ENCODE measurements at places on chromosomes 5 and 9.

DNA sequence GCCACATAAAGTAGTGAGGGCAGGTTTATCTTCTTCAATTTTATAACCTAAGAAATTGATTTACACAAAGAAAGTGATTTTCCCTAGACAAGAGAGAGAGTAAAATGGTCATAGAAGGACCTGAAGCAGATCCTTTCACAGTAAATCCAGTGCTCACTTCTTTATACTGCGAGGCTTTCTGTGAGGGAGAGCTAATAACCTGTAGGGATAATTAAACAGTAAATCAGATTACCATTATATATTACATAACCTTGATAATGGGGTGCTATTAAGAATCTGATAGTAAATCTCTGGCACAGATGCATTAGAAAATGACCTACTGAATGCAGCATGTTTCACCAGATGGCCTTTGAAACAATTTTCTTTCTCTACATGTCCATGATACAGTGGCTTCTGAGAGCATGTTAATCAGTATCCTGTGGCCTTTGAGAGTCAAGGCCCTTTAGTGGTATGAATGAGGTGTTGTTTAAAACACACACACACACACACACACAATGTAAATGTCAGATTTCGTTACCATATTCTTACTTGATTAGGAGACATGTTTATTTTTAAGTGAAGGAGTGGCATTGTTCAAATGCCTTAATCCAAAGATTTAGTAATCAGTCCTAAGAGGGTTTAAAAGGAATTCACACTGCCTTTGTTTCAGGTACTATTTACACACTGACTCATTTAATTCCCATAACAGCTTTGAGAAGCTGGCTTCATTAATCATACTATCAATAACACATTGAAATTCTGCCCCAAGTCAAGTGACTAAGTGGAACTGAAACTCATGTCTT, 124.7 kb downstream of the ALDH1A1 start:
- no peak for DNase-seq

DNA sequence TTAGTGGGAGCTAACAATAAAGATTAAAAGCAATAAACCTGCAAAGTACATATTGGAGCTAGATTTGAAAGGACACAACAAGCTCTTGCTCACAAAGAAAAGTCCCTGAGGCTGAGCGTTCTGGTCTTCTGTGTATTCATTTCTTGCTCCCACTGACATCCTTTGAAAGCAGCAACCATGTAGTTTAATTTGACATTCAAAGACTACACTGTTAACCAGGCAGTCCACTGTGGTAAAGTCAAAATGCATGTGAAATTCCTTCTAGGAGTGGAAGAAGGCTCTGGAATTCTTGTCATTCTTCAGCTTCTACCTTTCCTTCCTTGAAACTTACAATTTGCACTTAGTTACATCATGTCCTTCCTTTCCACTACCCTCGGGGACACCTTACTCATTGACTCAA, 480.7 kb downstream of the CSNK1G3 start:
- DNase-seq: no peak

GRCh38 chr5:124764585-124764984, 18.1 kb upstream of the ZNF608 start:
- no peak for DNase-seq

DNA sequence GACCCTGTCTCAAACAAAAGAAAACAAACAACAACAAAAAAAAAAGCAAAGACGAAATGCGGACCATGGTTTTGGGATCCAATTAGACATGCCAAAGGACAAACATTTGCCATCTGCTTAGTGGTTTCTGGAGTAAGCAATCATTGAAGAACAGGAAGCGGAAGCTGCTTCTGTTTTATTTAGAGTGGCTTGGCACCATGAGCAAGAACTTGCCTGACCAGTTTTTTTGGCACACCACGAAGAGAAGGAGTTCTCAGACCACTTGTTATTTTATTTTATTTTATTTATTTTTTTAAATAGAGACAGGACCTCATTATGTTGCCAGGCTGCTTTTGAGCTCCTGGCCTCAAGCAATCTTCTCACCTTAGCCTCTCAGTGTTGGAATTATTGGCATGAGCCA, 17.0 kb downstream of the BTF3 start:
- DNase-seq: no peak

DNA sequence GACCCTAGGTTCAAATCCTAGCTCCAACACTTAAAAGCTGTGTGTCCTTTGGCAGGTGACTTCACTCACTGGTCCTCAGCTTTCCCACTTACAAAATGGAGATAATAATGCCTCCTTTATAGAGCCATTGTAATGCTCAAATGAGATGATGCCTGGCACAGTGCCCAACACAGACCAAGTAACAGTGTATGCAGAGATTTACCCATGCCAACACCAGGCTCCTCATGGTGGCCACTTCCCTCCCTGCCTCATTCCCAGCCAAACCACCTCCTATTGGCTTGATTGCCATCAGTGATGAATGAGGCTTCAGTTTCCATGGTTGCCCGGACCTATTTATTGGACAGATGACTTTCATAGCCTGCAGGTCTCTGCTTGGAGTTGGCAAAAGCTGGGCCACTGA, 469.4 kb downstream of the CDK5RAP2 start:
- DNase-seq: no peak

- DNase-seq: no peak
Measured at GRCh38 chr9:93304574-93305496, 120.9 kb downstream of the WNK2 start.

GRCh38 chr5:107153283-107153682, 517.5 kb downstream of the EFNA5 start:
- no peak for DNase-seq

GRCh38 chr9:136323371-136323789, 4.0 kb upstream of the GPSM1 start:
- no peak for DNase-seq

DNA sequence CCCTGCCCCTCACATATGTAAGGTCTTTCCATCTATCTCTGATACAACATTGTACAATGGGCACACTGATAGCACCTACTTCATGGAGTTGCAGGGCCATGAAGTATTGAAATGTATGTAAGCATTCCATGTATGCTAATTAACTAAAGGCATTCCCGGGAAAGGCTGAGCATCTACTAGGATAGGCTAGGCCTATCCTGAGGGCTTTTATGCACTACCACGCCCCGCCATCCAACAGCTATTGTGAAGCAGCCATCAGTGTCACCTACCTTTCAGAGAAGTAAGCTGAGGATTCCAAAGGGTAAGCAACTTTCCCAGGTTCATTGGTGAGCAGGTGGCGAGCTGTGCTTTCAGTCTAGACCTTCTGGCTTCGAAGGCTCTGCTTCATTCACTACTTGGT, 47.6 kb downstream of the NSG2 start:
- DNase-seq: no peak

DNA sequence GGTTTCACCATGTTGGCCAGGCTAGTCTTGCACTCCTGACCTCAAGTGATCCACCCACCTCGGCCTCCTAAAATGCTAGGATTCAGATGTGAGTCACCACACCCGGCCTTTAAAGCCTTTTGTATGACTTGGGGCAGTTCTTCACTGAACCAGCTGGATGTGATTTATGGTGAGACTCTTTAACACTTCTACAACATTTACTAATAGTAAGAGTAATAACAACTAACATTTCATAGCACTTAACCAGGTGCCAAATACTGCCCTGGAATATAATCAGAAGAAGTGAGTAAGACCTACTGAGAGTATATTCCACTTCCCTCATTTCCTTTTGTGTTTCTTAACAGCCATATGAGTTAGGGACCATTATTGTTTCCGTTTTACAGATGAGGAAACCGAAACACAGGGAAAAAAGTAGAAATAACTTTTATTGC, 10.0 kb downstream of the ZSWIM6 start:
- DNase-seq: no peak

- no peak for DNase-seq
Measured at GRCh38 chr9:119802621-119803020, 433.4 kb upstream of the BRINP1 start.

- peak; percentile 55 for DNase-seq
Measured at GRCh38 chr9:129487658-129488483, 133.0 kb downstream of the C9orf50 start.

- no peak for DNase-seq
Measured at GRCh38 chr5:120655828-120656435, 191.8 kb downstream of the PRR16 start.

DNA sequence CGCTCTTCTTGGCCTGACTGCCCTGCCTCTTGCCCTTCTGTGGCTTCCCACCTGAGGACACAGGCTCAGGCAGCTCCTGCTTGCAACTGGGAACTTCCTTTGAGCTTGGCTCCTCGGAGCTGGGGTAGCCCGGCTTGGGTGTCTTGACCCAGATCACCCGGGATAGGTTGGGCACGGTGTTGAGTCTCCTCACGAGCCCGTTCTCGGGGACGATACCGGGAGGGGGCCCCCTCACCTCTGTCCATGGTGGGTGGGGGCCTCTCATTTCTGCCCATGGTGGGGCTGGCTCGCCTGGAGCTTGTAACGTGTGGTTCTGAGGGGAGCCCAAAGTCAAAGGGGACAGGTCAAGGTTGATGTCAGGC, 7.8 kb upstream of the DDX41 start:
- no peak for DNase-seq

- DNase-seq: no peak
Measured at GRCh38 chr5:131393498-131393968, 129.7 kb downstream of the CDC42SE2 start.

DNA sequence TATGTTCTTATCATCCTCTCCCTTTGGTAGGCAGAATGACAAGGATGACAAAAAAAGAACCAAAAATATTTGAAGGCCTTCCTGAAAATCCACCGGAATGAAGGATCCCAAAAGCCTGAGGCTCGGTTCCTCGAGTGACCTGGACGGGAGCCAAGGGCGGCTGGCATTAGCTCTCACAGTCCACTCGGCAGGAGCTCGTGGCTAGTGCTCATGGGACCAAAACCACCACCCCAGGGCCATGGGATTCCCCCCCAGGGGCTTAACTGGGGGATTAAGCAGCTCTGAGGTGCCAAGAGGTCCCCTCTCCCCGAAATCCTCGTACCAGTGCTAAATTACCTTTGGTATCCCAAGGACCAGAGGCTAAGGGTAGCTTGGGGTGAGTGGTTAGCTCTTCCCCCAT, 586 bp upstream of the PDZD2 start:
- no peak for DNase-seq

DNA sequence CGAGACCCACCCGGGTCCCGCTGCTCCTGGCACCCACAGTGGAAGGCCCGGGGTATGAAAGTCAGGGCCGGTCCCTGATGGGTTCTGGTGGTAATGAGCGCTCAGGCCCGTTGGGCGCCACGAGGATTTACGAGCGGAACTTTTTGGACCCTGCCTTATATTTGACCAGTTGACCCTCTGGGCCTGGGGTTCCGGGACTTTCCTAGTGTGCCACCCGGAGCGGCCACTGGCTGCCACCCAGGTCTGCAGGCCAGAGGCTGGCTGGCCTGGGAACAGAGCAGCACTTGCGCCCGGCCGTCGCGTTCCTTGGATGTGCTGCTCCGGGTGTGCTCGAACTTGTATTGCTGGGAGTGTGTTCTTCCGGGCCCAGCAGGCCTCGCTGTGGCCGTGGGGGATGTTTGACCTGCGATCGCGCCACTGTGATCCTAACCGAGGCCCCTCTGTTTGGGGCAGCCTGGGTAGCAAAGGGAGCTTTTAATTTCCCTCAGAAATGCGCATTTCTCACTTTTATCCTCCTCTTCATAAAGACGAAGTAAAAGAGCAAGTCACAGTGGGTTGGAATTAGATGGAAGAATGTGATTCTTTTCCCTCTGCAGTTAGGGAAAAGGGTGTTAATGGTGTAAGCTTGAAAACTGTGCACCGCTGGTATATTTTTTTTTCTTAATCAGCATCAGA, 1.2 kb downstream of the F2RL1 start:
- DNase-seq: no peak

DNA sequence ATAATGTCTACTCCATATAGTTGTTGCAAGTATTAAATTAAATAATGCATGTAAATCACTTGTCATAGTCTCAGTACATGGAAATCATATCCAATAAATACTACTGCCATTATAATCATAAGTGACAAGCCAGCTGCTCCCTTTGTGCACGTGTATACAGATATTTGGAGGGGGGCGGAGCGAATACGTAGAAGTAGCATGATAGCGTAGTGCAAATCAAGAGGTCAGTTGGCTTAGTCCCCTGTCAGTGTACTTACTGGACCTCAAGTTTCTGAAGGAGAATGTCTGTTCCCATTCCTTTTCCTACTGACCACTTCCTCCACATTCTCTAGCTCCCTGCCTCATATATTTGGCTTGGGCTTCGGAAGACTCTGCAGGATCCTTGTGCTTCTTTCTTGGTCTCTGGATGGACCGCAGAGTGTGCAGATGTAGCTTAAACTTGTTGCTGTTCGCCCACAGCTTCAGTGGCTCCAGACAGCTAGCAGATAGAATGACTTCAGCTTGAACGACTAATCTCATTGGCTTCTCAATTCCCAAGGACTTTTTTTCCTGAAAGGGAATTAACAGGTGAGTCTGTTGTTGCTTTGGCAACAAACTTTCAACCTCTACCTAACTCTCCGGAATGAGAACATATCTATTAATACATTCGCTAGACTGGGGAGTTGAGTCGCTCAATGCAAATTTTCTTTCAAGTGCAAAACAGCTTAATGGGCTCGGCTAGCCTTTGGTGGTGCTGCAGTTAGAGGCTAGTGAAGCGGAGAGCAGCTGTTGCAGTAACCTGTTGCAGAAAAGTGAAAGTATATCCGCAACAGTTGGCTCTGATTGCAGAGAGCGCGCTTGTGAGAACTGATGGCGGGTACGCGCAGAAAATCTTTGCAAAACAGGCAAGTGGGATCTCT, at the start of gene PCDHB1:
TSS of gene PCDHB1 (plus strand) at position 753 of the 899 bp plus-strand sequence. CDS start at position 850, 97 bp downstream.
- no peak for DNase-seq

DNA sequence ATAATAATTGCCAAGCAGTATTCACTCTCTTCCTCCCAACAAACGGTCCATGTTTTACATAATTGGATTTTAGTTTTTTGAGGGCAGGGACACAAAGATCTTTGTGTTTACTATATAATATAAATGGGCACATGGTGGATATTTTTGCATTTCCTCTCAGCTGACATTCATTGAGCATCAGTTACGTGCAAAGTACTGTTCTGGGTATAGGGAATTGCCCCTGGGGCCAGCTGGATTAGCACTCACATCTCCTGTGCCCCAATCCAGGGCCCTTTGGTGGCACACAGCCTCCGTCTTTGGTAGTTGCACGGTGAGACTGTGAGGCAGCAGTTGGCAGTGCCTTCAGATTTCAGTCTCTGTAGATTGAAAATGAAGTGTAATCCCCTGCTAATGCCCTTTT, 1.6 kb downstream of the TDRD7 start:
- DNase-seq: no peak

- DNase-seq: no peak
Measured at GRCh38 chr5:88787856-88788255, 95.1 kb downstream of the MEF2C start.

GRCh38 chr9:77864211-77864889, 167.3 kb downstream of the GNAQ start:
- DNase-seq: no peak

GRCh38 chr5:31754358-31754704, 115.4 kb downstream of the PDZD2 start:
- DNase-seq: no peak

DNA sequence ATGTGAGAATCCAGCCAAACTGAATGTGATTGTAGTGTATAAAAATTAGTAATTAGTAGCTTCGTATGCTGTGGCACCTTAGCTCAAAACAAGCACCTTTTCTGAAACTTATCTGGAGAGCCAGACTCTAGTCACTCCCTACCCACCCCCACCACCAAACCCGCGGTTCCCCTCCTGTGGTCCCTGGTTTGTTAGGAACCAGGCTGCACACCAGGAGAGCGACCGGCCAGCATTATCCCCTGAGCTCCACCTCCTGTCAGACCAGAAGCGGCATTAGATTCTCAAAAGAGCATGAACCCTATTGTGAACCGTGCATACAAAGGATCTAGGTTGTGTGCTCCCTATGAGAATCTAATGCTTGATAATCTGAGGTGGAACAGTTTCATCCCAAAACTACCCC, 498.6 kb downstream of the CHSY3 start:
- no peak for DNase-seq

All from stimulated activated naive CD4-positive, alpha-beta T cell (primary cell).